ENCODE measurements at places on chromosomes 3 and 15.
A peak's percentile ranks its signal among the peaks of the same experiment; 100 is the strongest.

DNA sequence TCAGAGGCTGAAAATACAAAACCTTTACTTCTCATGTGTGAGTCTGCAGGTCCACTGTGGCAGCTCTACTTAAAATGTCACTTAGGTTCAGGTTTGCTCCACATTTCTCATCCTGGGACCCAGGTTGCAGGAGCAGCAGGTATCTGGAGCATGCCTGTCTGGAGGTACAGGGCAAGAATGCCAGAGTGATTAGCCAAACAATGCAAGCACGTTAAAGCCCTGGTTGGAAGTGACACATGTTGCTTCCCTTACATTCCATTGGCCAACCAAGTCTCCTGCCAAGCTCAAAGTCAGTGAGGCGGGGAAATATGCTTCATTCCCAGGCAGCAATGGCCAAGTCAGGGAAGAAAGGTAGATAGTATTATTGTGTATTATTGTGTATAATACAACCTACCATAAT is 76.8 kb upstream of the ARL6 start:
- DNase-seq = no peak

GRCh38 chr3:4536260-4536659 is 43.1 kb downstream of the ITPR1 start:
- no peak for DNase-seq

- peak; percentile 40 for DNase-seq
These were observed at the start of gene SNX22 for GRCh38 chr15:64151727-64152506. Gene SNX22, plus strand, starts transcription at chr15:64151731. Its CDS starts 45 bp downstream, at chr15:64151776.

GRCh38 chr15:63202861-63203260 is 13.5 kb downstream of the RAB8B start:
- no peak for DNase-seq

- no peak for DNase-seq
These were observed 156.8 kb upstream of the CDIN1 start for GRCh38 chr15:36422631-36423030.

DNA sequence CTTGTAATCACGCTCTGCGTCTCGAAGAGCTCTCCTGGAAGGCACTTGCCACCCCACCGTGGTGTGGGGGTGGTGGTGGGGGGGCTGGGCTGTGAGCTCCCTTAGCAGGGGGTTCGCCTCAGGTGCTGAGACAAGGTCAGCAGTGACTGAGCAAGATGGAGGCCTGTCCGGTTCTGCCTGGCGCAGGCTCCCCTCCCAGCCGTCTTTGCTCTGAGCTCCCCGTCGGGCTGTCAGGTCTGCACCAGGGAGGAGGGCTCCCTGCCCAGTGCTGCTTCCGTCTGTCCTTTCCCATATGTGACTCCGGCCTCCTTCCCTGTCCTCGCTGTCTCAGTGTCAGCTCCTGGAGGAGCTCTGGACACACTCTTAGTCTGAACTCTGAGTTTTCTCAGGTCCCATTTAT is 80.0 kb downstream of the PLXNA1 start:
- DNase-seq = no peak

- no peak for DNase-seq
These were observed 5.3 kb upstream of the STRA6 start for GRCh38 chr15:74207652-74208440.

- DNase-seq = no peak
These were observed 1.2 kb upstream of the USF3 start for GRCh38 chr3:113697500-113698090.

DNA sequence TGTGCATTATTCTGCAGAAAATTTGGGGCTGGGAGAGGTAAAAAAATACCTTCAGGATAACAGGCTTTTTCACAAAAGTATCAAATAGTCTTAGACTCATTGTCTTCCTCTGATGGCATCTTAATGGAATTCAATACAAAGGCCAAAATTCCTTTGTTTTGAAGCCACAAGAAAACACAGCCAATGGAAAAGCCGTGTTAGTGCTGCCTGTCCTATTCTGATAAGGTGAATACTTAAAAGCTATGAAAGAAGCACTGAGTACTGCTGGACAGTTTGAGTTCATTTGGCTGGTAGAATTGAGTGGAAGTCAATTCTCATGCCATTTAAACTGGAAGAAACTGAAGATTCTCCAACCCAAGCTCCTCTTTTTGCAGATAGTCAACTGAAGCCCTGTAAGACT is 395.3 kb upstream of the TPRG1 start:
- no peak for DNase-seq

GRCh38 chr3:129974564-129974832 is at the start of gene TRH:
Gene TRH, plus strand, starts transcription at chr3:129974720. Its CDS starts 1,097 bp downstream, at chr3:129975817.
- DNase-seq = no peak

- DNase-seq = no peak
These were observed 105.1 kb downstream of the ARPP21 start for GRCh38 chr3:35744419-35744818.

GRCh38 chr15:56653107-56653506 is 80.2 kb downstream of the ZNF280D start:
- no peak for DNase-seq

Measured in CD8-positive, alpha-beta memory T cell (primary cell).